Posterior cingulate gyrus (tissue), 11 donors: ENCODE measurements at places on chromosomes 1 and 21.
A peak's percentile ranks its signal among the peaks of the same experiment; 100 is the strongest.

DNA sequence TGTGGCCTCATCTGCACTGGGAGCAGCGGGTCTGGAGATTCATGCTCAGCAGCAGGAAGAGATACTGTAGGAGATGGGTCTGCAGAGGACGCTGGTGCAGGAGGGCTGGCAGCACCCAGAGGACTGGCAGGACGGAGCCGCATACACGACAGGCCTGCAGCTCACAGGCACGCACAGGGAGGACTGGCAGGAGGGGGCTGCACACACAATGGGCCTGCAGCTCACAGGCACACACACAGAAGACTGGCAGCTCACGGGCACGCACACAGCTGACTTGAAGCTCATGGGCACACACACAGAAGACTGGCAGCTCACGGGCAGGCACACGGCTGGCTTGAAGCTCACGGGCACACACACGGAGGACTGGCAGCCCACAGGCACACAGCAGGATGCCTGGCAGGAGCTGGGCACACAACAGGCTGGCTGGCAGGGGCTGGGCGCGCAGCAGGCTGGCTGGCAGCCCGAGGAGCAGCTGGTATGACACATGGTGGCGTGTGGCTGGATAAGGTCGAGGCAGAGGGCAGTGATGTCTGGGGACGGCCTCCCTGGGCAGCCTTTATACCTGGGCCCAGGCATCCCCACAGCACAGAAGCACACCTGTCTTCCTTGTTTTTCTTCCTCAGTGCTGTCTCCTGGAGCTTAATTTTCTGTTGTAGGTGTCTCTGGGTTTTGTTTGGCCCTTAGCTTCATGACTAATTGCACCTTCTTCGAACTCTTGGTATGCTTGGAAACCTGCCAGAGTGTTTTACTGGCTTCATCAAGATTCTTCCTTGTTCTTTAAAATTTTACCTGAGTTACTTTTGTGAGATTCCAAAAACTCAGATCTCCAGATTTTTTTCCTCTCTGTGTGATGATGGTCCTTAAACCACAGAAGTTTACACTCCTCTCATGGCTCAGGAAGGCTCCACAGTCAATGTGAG is at the start of gene KRTAP12-2:
TSS of gene KRTAP12-2 (minus strand) at position 527 of the 920 bp plus-strand sequence. CDS start at position 486, 41 bp downstream.
- DNase-seq: peak; percentile 65

DNA sequence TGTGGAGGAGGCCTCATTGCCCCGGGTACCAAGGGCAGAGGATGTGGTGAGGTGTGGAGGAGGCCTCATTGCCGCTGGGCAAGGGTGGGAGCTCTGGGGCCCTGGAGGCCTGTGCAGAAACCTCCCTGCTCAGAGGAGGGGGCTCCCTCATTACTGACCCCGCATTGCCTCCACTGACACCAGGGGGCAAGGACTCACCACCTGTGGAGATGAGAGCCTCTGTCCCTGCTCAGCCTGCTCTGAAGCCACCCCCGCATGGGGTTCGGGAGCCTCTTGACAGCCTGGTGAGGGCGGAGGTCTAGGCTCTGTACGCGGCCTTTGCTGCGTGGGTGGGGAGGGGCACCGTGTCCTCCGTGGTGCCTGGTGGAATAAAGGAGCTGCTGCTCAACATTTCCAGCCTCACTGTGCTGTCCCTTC is 95.0 kb upstream of the COL6A1 start:
- no peak for DNase-seq

- DNase-seq: no peak
These were observed 1.4 kb downstream of the KTI12 start for GRCh38 chr1:52032124-52032784.

- DNase-seq: no peak
These were observed 506 bp upstream of the SRP9 start for GRCh38 chr1:225777058-225777582.

- DNase-seq: no peak
These were observed 76.1 kb downstream of the TMEM53 start for GRCh38 chr1:44598167-44598566.
